Sigmoid colon (tissue), 7 donors: ENCODE measurements at places on chromosomes 6 and 20. TPM values are rescaled to one million over a fixed set of nuclear protein-coding genes. Genes with fewer than 3 reads are reported as not detected.

The SMAP1 gene
- total RNA-seq, result 34.3 TPM

The BMP5 gene
- 0.28 TPM for total RNA-seq

The MYLK2 gene
- not detected for total RNA-seq

The ESR1 gene
- 0.71 TPM for total RNA-seq

The LTA gene
- total RNA-seq, result not detected

The MOG gene
- total RNA-seq, result not detected

DNA sequence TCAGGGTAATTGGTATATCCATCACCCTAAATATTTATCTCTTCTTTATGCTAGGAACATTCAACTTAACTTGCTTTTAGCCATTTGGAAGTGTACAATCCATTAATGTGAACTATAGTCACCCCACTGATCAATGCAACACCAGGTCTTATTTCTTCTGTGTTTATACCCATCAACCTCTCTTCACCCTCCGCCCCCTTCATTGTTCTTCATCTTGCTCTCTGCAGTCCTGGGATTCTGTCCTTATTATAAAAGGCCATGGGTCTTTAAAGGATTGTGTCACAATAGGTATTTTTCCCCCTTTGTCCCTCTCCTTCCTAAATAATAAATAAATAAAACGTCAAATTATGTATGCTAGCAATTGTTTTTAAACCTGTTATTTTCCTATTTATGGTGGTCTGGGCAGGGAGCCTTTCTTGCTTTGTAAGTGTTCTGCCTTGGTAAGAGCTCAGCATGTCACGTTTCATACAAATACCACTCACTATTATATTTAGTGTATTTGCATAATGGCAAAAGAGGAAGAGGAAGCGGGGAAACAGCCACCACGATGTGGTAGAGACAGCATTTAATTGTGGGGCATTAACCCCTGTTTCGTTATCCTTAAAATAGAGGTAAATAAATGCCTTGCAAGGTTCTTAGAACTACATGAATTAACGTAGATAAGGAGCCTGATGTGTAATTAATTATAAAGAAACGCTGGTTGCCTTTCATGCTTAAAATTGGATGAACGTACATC lies 1.9 kb downstream of the ABRACL start:
- DNase-seq, result no peak
- H3K4me3 ChIP-seq, result peak overlapping the region; percentile 86
- no peaks in the 10 kb centered on the region for H3K27me3 ChIP-seq
- peak overlapping the region; percentile 92 for H3K27ac ChIP-seq
- H3K4me1 ChIP-seq, result no peaks in the 10 kb centered on the region
- no peaks in the 10 kb centered on the region for H3K36me3 ChIP-seq

- H3K4me1 ChIP-seq, result no peaks in the 10 kb centered on the region
- no peak overlapping the region for H3K27ac ChIP-seq
- no peak overlapping the region for H3K4me3 ChIP-seq
- H3K27me3 ChIP-seq, result no peaks in the 10 kb centered on the region
- no peaks in the 10 kb centered on the region for H3K36me3 ChIP-seq
Observed at GRCh38 chr20:5024982-5025381, 23.7 kb upstream of the SLC23A2 start.

DNA sequence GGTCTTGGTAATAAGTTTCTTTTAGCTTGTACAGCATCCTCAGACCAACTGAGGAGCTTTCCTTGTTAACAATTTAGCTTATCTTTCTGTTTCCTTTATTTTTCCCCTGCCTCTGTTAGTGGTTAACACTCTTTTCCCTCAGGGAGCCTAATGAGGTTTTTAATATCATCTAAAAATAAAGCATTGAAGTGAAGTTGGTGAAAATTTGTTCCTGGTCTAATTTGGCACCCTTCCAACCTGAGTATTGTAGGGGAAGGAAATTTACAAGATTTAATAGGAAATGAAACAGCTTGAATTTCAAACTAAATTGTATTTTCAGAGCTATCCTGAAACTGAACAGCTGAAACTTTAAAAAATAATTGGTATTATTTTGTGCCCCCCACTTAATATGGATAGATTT lies 28.1 kb upstream of the VAPB start:
- H3K4me1 ChIP-seq, result peaks cover 23% of the 10 kb centered on the region
- peaks cover 5% of the 10 kb centered on the region for H3K36me3 ChIP-seq
- no peaks in the 10 kb centered on the region for H3K27me3 ChIP-seq
- no peak overlapping the region for H3K4me3 ChIP-seq
- no peak for DNase-seq

- no peaks in the 10 kb centered on the region for H3K4me1 ChIP-seq
- no peaks in the 10 kb centered on the region for H3K27me3 ChIP-seq
- H3K27ac ChIP-seq, result peak overlapping the region; percentile 54
- no peak for DNase-seq
- no peak overlapping the region for H3K4me3 ChIP-seq
Observed at GRCh38 chr6:46044881-46045617, 29.4 kb upstream of the CLIC5 start.

DNA sequence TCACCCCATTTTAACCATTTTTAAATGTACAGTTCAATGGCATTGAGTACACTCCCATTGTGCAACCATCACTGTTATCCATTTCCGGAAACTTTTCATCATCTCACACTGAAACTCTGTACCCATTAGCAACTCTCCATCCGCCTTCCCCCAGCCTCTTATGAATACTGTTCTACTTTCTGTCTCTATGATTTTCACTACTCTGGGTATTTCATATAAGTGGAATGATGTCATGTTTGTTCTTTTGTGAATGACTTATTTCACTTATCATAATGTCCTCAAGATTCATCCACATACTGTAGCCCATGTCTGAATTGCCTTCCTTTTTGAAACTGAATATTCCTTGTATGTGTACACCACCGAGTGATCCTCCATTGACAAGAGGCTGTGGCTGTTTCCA lies 92.9 kb upstream of the TOX2 start:
- H3K27ac ChIP-seq, result no peak overlapping the region
- H3K36me3 ChIP-seq, result no peaks in the 10 kb centered on the region
- DNase-seq, result no peak
- H3K27me3 ChIP-seq, result no peaks in the 10 kb centered on the region
- H3K4me3 ChIP-seq, result no peak overlapping the region
- no peaks in the 10 kb centered on the region for H3K4me1 ChIP-seq

DNA sequence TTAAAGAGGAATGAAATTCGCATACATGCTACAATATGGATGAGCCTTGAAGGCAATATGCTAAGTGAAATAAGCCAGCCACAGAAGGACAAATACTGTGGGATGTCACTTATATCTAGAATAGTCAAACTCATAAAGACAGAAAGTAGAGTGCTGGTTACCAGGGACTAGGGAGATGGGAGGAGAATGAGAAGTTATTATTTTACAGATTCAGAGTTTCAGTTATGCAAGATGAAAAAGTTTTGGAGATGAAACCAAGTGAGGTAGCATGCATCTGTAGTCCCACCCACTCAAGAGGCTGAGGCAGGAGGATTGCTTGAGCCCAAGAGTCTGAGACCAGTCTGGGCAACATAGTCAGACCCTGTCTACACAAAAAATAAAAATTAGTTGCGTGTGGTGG lies 82.5 kb upstream of the ARID1B start:
- H3K4me3 ChIP-seq, result no peak overlapping the region
- H3K4me1 ChIP-seq, result no peaks in the 10 kb centered on the region
- no peaks in the 10 kb centered on the region for H3K27me3 ChIP-seq
- H3K27ac ChIP-seq, result no peak overlapping the region
- no peaks in the 10 kb centered on the region for H3K36me3 ChIP-seq

DNA sequence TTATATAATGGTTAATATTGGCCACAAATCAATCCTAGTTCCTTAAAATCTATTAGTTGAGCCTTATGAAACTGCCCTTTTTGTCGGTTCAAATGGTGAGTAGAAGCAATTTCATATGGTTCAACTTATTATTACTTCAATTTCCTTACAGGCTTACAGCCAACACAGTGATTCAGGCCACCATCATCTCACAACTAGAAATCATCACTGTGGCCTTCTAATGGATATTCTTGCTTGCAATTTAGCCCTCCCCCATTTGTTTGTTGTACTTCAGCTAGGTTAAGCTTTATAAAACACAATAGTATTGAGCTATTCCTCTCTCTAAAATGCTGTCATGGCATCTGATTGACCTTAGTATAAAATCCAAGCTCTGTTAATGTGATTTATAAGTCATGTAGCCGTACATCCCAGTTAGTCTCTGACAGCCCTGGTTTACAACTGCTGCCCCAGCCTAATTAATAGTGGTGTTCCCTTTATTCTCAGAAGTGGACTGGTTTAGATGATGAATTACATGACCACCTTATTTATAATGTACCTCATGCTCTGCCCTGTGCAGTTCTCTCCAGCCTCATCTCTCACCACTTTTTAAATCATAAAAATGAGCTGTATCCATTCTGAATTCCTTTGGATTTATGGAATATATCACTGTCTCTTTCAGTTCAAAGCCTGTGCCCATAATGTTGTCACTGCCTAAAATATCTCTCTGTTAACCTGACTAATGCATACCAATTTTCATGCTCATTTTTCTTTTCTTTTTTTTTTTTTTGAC lies 36.7 kb downstream of the LAMA2 start:
- no peaks in the 10 kb centered on the region for H3K4me1 ChIP-seq
- H3K4me3 ChIP-seq, result no peak overlapping the region
- no peak overlapping the region for H3K27ac ChIP-seq
- no peaks in the 10 kb centered on the region for H3K36me3 ChIP-seq
- no peak for DNase-seq

DNA sequence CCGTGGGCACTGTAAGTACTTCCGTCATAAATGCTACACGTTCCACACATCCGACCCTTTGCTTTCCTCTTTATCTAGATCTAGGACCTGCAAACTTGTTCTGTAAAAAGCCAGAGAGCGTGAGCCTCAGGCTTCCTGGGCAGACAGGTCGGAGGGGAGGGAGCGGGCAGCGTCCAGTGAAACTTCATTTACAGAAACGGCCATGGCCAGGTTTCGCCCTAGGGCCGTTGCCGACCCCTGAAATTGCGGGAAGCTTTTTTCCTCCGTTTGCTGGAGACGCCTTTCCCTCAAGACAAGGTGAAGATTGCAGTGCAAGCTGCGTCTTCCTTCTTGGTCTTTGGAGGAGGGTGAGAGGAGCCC lies 155.4 kb downstream of the DLL1 start:
- no peak for DNase-seq
- no peak overlapping the region for H3K27ac ChIP-seq
- H3K36me3 ChIP-seq, result no peaks in the 10 kb centered on the region
- no peaks in the 10 kb centered on the region for H3K4me1 ChIP-seq

DNA sequence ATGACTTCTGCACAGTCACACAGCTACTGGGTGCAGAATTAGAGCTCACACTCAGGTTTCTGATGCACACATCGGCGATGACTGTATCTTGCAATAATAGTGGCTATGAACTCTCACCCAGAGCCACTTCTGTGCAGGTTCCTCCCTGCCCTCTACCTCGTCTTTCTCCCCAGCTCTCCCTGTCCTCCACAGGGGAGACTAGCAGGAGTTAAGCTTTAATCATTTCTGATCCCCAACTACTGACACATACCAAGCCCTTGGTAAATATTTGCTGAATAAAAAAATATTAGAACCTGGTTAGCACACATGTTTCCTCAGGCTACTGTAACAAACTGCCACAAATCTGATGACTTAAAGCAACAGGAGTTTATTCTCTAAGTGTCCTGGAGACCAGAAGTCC lies 222.7 kb upstream of the FOXA2 start:
- DNase-seq, result no peak
- H3K36me3 ChIP-seq, result no peaks in the 10 kb centered on the region
- no peak overlapping the region for H3K4me3 ChIP-seq
- H3K27me3 ChIP-seq, result no peaks in the 10 kb centered on the region

DNA sequence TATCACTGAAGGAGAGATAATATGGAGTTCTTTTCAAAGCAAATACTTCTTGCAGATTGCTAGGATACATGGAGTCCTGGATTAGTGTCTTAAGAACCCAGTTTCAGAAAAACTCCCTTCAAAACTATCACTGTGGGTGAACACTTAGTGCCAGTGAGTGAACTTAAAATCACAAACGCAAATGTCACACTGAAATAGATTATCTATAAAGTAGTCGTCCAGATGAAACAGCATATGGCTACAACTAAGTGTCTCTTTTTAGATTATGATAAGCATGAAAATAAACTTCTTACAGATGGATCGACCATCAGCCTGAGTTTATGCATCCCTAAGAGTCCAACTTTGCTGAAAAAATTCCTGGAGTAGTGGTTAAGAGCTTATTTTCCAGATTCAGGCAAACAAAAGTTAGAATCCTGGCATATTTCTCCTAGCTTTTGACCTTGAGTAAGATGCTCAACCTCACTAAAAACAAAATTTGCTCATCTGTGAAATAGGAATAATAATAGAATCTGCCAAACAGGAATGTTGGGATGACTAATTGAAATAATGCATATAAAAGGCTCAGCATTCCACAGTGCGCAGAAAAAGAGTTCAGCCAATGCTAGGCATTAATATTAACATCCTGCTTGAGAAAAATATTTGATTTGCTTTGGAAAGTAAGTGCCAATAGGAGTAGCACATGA lies 70.4 kb downstream of the DOK5 start:
- no peaks in the 10 kb centered on the region for H3K36me3 ChIP-seq
- H3K4me3 ChIP-seq, result no peak overlapping the region
- no peak overlapping the region for H3K27ac ChIP-seq
- no peaks in the 10 kb centered on the region for H3K4me1 ChIP-seq
- DNase-seq, result no peak
- H3K27me3 ChIP-seq, result no peaks in the 10 kb centered on the region

DNA sequence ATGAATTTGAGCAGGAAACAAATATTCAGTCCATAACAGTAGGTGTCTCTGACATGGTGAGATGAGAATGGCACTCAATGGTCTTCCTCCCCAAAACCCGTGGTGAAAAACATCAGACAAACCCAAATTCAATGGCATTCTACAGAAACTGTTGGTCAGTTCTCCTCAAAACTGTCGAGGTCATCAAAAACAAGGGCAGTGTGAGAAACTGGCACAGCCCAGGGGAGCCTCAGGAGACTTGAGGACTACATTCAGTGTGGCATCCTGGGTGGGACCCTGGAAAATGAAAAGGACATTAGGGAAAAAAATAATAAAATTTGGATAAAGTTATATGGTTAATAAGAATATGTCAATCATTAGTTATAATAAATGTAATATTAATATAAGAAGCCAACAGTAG lies 40.6 kb downstream of the LBP start:
- H3K4me3 ChIP-seq, result no peak overlapping the region
- H3K36me3 ChIP-seq, result no peaks in the 10 kb centered on the region
- no peaks in the 10 kb centered on the region for H3K4me1 ChIP-seq
- no peak overlapping the region for H3K27ac ChIP-seq
- no peak for DNase-seq
- no peaks in the 10 kb centered on the region for H3K27me3 ChIP-seq

- peak overlapping the region; percentile 76 for H3K27ac ChIP-seq
- DNase-seq, result peak; percentile 77
- H3K4me3 ChIP-seq, result no peak overlapping the region
Observed at GRCh38 chr6:160391419-160392116, 43.4 kb downstream of the SLC22A3 start.

DNA sequence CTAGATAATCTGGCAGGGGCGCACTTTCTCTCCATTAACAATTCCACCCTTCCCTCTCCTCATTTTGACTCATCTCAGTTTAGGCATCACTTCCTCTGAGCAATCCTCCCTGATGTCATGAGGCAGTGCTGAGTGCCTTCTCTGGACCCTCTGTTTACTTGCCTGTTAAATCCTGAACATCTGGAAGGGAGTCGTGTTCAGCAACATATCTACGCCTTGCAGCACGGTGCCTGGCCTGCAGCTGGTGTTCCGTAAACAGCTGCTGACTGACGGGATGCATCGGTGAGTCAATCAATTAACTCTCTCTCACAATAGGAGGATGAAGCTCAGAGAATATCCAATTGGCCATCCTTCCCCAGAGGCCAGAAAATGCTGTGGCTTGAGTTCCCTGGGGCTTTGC lies 613.5 kb downstream of the PTPRT start:
- no peaks in the 10 kb centered on the region for H3K36me3 ChIP-seq
- no peak overlapping the region for H3K4me3 ChIP-seq
- no peak overlapping the region for H3K27ac ChIP-seq
